ENCODE measurements at places on chromosomes 2 and 18.

DNA sequence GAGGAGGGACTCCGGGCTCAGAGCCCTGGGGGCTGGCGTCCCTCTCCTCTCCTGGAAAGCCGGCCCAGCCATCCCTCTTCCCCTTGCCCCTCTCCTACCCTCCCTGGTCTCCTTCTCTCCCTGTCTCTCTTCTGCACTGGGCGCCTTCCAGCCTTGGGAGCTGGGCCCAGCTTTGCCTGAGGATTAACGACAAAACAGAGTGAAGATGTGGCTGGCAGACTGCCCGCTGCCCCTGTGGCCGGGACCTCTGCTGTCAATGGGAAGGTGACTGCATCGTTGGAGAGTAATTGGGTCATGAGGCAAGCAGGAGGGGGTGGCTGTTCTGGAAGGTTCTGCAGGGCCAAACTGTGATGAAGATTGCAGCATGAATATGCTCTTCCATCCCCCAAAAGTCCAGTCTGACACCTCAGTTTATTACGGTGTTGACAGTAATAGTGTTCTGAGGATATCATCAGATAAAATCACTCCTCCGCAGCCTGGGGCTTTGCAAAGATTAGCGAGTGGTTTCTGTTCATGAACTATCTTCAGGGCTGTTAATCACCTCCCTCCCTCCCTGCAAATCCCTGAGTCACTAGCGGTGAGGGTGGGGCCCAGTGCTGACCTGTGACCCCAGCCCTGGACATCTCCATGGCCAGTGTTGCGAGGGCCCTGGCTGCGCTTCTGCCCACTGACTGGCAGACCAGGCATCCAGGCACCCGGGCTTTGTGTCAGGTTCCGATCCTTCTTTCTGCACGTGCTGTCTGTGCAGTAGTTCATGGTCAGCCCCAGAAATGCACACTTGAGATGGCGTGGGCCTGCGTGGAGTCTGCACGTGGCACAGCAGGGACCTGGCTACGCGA is 23.0 kb downstream of the RTP5 start:
- DNase-seq, result peak; percentile 23

DNA sequence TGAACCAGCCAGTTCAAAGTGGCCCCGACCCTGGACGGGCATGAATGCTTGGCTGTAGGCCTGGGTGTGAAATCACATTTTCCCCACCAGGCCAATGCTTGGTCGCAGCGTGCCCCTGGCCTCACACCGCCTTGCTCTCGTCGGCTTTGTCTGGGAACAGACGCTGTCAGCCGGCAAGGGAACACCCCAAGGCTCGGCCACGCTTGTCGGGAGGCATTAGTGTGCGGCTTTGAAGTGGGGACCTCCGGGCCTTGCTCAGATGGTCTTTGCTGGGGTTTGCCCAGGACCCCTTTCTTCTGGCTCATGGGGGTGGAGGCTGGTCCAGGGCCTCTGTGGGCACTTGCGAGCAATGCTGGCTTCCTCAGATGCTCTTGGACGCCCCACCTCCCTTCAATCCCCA is 79.1 kb downstream of the INHBB start:
- no peak for DNase-seq

GRCh38 chr2:108115868-108116267 is 123.9 kb upstream of the SULT1C3 start:
- DNase-seq, result no peak

GRCh38 chr18:63683152-63683551 is 19.6 kb upstream of the SERPINB11 start:
- peak; percentile 35 for DNase-seq

GRCh38 chr2:118843483-118844132 is 3.8 kb downstream of the EN1 start:
- no peak for DNase-seq

- DNase-seq, result no peak
Measured at GRCh38 chr18:6059551-6059950, 164.2 kb upstream of the TMEM200C start.

DNA sequence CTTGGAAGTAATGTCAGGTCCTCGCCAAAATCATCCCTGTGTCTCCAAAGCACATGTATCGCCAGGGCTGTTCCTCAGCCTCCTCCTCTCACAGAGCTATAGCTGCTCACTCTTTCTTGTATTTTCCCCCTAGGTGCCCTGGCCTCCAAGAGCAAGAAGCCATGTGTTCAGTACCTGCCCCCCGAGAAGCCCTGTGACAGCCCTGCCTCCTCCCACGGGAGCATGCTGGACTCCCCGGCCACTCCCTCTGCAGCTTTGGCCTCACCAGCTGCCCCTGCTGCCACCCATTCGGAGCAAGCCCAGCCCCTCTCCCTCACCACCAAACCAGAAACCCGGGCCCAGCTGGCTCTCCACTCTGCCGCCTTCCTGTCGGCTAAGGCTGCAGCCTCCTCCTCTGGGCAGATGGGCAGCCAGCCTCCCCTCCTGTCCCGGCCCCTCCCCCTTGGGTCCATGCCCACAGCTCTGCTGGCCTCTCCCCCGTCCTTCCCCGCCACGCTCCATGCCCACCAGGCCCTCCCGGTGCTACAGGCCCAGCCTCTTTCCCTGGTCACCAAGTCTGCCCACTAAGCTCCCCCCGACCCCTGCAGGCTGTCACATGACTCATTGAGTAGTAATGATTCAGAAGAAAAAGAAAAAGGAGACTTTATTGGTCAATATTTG is 18.8 kb downstream of the TGOLN2 start:
- peak; percentile 96 for DNase-seq
